C1 segment of cervical spinal cord (tissue), 14 donors: ENCODE measurements at places on chromosomes 2 and 18.

DNA sequence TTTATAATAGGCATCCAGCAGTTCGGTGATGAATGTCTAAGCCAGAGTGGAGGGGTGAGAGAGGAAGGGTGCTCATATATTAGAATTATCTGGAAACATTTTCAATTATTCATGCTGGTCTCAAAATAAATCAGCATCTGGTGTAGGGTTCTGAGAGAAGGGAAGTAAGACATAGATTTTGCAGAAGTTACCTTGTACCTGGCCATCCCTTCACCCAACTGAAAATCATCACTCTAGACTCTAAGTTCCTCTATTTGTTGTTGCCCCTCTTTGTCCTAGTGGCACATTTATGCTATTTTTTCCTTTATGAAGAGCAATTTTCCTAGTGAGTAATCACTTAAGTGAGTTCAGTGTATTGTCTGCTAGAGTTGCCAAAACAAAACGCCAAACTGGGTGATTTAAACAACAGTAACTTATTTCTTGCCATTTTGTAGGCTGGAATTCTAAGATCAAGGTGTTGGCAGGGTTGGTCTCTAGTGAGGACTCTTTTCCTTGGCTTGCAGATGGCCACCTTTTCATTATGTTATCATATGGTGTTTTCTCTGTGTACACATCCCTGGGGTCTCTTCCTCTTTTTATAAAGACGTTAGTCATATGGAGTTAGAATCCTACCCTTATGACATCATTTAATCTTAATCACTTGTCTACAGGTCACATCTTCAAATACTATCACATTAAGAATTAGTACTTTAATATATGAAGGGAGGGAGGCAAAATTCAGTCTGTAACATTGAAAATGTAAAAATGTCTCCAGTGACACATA lies 129.9 kb upstream of the KLHL14 start:
- DNase-seq, result no peak

DNA sequence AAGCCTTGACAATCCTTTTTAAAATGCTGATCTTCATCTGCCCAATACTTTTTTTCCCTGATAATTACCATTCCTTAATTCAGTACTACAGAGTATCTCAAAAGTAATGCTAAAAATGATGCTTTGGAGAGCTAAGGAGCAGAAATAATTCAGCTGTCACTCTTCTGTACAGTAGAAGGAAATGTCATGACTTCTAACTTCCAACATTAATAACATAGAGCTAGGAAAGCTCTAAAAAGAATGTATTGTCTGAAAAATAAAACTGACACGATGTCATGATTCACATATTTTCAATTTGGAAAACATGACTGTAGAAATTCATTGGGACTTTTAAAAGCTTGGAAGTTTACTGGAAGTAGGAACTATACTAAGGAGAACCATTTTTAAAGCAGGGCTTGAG lies 212.3 kb downstream of the GULP1 start:
- no peak for DNase-seq

DNA sequence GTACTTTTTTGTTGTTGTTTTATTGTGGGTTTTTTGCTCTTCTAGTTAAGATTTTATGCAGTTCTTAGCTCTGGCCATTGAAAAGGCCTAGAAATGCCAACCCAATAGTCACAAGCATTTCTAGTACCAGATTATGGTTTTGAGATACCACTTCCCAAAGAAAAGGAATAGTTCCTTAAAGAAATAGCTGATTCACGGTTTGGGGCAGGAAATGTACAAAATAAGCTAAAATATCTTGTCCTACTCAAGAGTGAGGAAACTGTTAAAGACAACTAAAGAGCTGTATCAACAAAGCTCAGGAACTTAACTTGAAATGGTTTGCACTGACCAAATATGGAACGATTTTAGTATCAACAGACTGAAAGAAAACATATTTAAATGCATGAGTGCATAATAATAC lies 35.4 kb downstream of the PGAP1 start:
- no peak for DNase-seq

GRCh38 chr18:59549503-59550173 lies 147.6 kb downstream of the CCBE1 start:
- DNase-seq, result no peak

DNA sequence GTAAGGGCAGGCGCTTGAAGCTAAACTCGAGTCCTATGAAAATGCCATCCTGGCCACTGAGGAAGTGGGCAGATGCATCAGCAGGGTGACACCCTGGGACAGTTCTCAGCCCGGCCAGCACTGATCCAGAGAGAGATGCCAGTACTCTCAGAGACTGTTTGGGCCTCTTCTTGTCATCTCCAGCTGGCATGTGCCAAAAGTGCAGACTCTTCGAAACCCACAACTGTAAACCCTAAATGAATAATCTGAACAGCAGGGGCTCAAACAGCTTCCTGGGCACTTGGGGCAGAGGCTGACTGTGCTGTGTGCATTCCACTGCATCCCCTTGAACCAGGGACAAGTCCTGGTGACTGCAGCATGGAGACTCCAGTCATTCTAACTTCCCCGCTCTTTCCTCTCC lies 204.2 kb upstream of the SMAD2 start:
- DNase-seq, result no peak
